ENCODE measurements at places on chromosomes 4 and X.

GRCh38 chr4:2852481-2852921, 8.9 kb downstream of the ADD1 start:
- DNase-seq: no peak

GRCh38 chr4:20408611-20409010, 156.9 kb downstream of the SLIT2 start:
- DNase-seq: no peak

- DNase-seq: no peak
Observed at GRCh38 chr4:39562792-39563191, 35.6 kb upstream of the UGDH start.

DNA sequence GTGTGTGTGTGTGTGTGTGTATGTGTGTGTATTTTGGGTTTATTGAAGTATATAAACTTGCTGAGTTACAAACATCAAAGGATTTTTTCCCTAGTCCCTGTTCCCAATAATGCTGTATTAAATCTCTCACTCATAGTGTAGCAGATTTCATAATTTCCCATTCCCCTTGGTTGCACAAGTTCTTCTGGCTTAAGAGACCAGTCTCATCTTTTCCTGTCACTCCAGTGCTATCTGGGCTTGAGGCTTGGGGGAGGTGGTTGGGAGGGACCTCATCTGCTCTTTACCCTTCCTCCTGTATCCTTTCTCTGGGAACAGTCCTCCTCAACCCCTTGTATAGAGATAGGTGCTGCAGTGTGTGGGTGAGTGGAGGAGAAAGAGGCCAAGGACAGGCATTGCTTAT, 285.4 kb upstream of the BOD1L1 start:
- peak; percentile 75 for DNase-seq

GRCh38 chr4:87565746-87566145, 36.6 kb upstream of the SPARCL1 start:
- DNase-seq: no peak

- peak; percentile 28 for DNase-seq
Observed at GRCh38 chrX:132592880-132593279, 104.0 kb upstream of the MBNL3 start.

DNA sequence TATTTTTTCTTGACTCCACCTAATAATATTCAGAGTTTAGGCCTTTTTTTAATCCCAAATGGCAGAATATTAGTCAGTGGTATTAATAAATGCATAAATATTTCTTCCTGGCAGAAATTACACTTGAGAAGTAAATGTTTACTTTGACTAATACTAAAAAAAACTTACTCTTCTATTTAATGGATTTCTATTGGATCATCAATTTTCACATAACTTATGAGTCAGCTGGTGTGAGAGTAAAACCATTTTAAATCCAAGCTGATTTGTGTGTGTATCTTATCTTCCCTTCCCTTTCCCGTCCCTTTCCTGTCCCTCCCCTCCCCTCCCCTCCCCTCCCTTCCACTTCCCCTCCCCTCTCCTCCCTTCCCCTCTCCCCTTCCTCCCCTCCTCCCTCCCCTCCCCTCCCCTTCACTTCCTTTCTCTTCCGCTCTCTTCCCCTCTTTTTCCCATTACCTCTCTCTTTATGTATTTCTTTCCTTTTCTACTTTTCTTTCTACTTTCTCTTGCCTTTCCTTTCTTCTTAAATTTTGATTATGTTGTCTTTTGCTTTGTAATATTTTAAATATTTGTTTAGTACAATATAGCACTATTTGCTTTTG, 630.1 kb upstream of the EPHA5 start:
- no peak for DNase-seq

- DNase-seq: peak; percentile 36
Observed at GRCh38 chr4:24473309-24473721, 111.0 kb downstream of the DHX15 start.

DNA sequence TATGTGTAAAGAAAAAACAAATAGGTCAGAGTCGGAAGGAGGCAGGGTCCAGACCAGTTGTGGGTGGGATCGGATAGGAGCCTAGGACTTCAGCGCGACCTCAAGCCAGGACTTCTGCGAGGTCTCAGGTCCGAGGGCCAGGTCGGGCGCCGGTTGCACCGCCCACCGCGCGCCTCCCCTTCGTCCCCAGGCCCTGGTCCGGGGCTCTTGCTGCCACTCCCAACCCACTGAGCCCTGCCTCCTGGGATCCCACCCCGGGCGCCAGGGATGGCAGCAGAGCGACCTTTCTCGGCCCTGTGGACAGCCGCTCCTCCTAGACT, 12.3 kb downstream of the PITX2 start:
- no peak for DNase-seq

DNA sequence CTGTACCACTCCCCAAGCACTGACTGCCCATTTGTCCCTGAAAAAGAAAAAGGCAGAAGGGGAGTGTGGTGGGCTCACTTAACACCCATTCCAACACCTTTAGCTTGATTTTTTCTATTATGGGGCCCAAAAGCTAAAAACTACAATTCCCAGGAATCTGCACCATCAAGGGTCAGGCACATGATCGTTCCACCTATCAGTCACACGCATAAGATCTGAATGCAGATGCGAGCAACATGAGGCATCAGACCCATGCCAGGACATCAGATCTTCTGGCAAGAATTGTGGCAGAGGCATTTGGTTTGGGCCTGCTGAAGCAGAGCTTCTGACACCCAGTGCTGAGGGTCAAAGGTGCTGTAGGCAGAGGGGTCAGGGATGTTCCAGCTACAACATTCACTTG, 595.9 kb downstream of the BCOR start:
- DNase-seq: no peak

GRCh38 chr4:158782551-158783360, 13.9 kb downstream of the FNIP2 start:
- no peak for DNase-seq

GRCh38 chr4:6372649-6373525, 99.5 kb downstream of the PPP2R2C start:
- peak; percentile 5 for DNase-seq

GRCh38 chrX:155899366-155899765, 18.2 kb downstream of the VAMP7 start:
- DNase-seq: no peak

GRCh38 chr4:172202480-172203076, 389.4 kb downstream of the GALNTL6 start:
- peak; percentile 55 for DNase-seq

DNA sequence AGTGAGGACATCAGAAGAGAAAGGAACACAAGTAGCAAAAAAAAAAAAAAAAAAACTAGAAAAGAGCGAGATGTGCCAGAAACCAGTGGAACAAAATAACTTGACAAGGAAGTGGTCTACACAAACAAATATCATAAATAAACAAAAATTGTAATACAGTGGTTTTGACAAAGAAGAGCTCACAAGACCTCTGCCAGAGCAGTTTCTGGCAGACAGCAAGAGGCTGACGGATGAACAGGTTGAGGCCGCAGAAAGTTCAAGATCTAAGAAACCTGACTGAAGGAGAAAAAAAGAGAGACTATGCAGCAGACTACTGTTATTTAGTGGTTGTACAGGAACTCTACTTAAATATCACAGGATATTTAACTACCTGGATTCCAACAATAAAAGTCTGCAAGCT, 66.2 kb downstream of the MAB21L2 start:
- no peak for DNase-seq

- DNase-seq: no peak
Observed at GRCh38 chrX:31063114-31063513, 8.7 kb downstream of the FTHL17 start.

DNA sequence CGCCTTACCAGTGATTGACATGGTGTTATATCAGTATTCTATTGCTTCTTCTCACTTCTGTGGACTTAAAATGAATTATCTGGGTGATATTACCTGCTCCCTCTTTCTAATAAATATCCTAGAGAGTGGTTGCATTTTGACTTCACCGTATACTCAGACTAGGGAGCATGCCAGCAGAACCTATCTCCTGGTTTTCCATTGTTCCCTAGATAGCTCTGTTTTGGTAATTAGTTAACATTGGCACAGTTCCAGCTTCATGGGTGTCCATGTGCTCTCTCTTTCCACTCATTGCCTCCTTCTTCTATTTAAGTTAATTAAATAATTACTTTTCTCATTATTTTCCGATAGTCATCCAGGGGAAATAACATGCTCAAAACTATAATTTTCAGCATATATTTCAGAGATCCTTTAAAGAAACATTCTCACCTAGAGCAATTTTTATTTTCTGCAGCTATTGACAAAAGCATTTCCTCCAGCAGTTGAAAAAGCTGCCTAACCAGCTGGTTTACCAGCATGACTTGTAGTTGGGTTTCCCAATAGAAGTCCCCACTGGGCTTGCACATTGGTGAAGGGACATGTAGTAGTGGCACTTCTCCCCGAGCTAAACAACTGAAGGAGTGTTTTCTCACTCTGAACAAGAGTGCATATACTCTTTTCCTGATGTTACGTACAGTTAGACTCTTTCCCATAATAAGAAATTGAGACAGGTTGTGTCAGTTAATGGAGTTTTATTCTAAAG, 27.9 kb upstream of the PAPSS1 start:
- no peak for DNase-seq

GRCh38 chr4:118968005-118968404, 79.4 kb downstream of the SYNPO2 start:
- DNase-seq: peak; percentile 95

- DNase-seq: no peak
Observed at GRCh38 chr4:168475745-168476144, 4.5 kb downstream of the DDX60L start.

- peak; percentile 97 for DNase-seq
Observed at GRCh38 chr4:76090241-76090691, 15.8 kb downstream of the ART3 start.

- DNase-seq: no peak
Observed at GRCh38 chr4:123298261-123298660, 98.3 kb upstream of the SPRY1 start.

GRCh38 chr4:107719207-107719921, 670 bp downstream of the PAPSS1 start:
- peak; percentile 54 for DNase-seq

DNA sequence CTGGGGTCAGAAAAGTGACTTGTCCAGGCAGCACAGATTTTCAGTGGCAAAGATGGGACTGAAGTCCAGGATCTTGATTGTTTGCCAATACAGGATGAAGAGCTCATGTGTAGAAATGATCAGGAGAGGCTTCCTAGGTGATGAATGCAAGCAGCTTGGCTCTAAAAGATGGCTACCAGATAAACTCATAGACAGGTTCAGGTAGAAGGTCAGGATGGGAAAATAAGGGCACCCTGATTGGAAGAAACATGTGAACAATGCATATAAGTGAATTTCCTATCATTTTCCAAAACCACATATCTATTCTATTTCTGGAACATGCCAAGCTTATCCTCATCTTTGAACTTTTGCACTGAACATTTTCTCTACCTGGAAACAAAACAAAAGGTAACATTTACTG, 87.7 kb downstream of the FAM13A start:
- no peak for DNase-seq

DNA sequence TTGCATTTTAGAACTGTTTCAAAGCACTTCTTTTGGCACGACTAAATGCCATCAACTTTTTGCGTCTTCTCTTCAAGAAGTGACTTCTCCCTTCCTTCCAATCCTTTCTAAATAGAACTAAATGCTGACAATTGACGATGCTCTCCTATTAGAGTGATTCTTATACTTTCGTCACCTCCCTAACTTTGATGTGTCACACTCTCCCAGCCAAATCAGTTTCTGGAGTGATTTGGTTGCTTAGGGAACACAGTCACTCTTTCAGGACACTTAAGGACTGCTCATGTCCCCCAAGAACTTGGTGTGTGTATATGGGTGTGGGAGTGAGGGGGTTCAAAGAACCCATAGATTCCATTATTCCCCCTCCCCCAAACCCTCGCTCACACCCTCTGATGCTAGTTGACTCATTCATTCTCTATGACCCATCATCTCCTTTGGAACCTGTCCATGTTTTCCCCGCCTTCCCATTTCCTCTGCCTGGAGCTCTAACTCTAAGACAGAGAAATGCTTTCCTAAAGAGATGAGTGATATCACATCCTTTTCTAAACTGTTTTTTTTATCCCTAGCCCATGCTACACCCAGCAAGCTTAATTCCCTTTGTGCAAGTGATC, 26.8 kb upstream of the AREG start:
- DNase-seq: peak; percentile 70

Data from mesenchymal stem cell (in vitro differentiated cells and primary cell).